ENCODE measurements at places on chromosomes 6 and 20.
A peak's percentile ranks its signal among the peaks of the same experiment; 100 is the strongest.

DNA sequence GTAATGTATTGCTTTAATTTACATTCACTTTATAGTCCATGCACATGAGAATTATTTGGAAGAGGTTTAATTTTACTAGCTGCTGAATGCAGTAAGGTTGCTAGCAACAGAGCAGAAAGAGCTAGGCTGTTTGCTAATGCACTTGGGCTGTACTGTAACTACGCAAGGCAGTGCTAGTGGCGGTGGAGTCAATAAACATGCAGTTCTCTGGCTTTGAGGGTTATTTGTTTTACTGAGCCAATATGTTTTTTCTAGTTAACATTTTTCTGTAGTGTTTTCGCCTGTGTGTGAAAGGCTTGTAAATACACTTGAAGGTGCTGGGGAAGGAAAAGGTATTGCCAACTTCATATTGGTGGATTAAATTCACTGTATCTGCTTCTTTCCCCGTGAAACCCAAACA, 112.8 kb downstream of the BTBD3 start:
- no peak for DNase-seq

DNA sequence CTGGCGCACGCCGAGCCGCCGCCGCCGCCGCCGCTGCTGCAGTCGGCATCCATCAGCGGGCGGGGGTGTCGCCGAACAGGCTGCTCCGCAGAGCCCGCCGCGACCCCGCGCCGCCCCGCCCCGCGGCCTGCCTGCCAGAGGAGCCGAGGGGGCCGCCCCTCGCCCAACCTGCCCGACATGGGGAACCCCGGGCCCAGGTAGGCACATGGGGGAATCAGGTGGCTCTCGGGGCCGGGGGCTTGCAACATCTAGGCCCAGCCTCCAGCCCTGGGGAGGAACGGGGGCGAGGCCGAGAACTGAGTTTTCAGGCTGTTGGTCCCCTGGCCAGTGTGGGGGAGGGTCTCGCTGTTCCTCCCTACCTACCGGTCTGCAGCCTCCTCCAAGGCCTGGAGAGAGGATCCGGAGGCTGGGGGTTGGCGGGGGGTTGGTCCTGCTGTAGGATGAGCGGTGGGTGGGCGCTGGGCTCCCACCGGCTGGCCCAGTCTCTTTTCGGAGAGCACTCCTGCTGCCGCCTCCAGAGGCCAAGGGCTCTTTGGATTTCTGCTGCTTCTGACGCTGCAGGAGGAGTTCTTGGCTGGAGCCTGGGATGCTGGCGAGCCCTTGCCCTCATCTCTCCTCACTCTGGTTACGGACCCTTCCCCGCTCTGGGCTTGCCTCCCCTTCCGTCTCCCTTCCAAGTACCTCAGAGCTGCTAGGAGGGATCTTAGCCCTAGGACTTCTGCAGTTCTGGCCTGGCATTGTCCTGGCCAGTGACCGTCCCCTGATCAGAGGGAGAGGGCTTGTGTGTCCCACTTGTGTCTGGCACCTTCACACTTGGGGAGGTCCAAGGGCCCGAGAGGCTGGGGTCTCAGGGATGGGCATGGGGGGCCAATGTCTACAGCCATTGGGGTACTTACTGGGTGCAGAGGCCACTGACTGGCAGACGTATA, at the start of gene EPB41L1:
Gene EPB41L1, plus strand, starts transcription at position 41 of the 929 bp plus-strand sequence. CDS start 19,038 bp downstream, outside the sequence.
- DNase-seq: no peak

GRCh38 chr6:31114541-31114878, at the start of gene PSORS1C1:
Gene PSORS1C1, plus strand, starts transcription at chr6:31114800. Its CDS starts 14,833 bp downstream, at chr6:31129633.
- peak; percentile 82 for DNase-seq

DNA sequence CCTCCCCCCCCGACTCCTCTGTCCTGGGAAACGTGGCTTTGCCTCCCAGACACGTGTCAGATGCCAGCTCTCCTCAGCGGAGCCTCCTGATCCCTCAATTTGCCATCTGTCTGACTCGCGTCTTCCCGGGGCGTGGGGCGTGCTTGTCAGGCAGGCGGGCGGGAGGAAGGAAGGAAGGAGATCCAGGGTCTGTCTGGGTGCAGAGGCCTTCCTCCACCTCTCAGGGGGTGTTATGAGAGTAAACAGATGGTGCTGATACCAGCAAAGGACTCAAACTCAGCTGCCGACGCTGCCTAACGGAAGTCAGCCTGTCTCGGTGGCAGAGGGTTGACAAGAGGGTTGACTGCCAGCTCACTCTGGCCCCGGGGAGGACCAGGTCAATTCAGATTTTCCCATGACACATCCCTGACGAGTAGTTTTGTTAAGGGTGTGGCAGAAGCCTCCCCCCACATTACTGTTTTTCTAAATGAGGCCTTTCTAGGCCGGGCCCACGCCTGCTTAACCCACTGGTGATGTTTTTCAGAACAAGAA, 17.0 kb downstream of the UQCC2 start:
- DNase-seq: peak; percentile 31

DNA sequence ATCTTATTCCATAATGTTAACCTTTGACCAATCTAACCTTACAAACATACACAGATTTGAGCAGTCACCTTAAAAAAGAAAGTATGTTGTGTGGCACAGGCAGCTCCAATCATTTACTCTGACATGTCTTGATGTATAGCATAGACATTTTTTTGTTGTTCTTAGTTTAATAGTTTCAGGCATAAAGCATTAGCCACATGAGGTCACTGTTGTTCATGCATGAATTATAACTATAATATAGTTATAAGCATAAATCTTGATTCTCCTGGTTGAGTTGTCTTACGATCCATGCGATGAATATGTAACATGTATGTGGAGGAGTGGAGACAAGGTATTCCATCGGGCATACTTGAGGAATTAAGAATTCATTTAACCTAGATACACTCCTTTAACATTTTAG, 26.1 kb upstream of the NKAIN2 start:
- DNase-seq: no peak

DNA sequence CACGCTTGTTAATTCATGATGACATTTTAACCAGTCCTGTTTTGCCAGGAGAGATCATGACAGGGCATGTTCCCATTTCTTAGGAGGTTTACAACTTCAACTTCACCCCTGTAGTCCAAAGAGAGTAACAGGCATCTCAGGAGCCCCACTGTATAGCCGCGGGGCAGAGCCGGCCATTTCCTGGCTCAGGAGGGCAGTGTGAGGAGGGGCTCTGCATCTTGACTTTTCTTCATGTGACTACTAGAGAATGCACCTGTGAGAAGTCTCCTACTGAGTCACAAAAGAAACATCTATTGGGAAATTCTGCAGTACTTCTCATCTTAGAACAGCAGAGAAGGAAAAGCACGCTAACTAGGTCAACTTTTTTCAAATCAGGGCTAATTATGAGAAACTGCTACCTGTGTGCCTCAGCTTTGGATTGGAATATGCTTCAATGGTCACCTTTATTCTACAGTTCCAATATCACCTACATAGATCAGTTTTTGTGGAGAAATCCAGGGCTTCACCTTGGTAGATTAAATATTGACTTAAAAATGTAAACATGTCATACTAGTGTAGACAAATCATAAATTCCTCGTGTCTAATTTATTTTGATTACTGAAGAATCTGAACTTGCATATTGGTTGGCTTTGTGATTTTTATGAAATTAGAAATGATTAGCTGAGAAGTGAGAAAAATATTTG, 28.6 kb upstream of the SIM1 start:
- no peak for DNase-seq

GRCh38 chr6:136571065-136571464, 20.8 kb upstream of the MAP7 start:
- no peak for DNase-seq

GRCh38 chr6:107360476-107360875, 98.9 kb downstream of the PDSS2 start:
- DNase-seq: no peak

DNA sequence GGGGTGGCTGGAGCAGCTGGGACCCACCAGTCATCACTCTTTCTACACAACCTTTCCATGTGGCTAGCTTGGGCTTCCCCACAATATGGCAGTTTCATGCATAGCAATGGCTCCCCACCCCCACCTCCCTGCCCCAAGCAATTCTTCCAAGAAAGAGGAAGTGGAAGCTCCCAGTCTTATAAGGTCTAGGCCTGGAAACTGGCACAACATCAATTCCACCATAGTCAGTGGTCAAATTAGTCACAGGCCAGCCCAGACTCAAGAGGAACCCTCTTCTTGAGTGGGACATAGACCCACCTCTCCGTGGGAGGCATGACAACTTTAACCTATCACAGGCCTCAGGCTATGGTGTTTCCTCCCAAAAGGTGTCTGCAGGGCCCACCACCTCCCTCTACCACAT, 17.7 kb downstream of the TGM6 start:
- no peak for DNase-seq

DNA sequence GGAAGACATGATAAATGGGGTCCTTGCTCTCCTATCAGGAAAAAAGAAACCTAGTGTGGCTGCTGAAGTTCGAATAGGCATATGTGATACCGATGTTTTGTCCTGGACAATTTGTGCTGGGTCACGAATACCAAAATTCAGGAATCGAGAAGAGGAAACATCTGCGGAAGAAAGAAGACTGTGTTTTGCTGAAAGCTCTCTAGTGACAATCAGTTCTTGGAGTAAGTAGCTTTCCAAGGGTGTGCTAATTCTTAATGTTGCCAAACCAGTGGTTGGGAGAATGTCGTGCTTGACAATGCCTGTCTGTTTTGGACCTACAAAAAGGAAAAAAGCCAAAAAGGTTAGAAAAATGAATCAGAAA, 956.1 kb downstream of the PHF3 start:
- DNase-seq: no peak

- DNase-seq: no peak
These were observed 198.2 kb upstream of the ID4 start for GRCh38 chr6:19638931-19639330.

Measured in muscle of back (tissue), 13 donors.